ENCODE measurements at places on chromosomes 11 and 22.
A peak's percentile ranks its signal among the peaks of the same experiment; 100 is the strongest.

- DNase-seq: no peak
Measured at GRCh38 chr11:212150-213100, 4.9 kb downstream of the RIC8A start.

DNA sequence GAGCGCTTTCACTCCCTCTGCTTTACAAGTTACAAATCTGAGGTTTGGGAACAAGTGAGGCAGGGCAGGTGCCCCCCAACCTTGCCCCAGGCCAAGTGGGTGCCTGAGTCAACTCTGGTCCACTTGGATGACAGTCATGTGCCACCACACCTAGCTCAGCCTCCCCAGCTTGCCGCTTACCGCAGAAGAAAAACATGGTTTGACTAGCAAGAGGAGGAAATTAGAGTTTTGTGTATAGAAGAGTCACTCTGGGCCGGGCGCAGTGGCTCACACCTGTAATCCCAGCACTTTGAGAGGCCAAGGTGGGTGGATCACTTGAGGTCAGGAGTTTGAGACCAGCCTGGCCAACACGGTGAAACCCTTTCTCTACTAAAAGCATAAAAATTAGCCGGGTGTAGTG, 27.7 kb upstream of the CHKA start:
- DNase-seq: no peak

DNA sequence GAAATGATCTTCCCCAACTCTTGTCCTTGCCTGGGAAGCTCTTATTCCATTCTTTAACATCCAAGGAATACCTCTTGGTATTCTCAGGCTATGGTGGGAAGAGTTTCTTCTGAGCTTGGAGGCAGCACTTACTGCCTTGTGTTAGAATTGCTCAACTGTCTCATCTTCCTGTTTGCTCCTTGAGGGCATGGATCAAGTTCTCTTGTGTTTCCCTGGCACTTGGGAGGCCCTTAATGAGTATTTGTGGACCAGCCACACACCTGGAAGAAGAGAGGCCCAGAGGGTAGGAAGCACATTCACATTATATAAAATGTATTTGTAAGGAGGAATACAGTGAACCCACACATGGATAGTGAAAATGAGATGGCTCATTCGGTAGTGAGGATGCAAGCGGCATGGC, 3.4 kb upstream of the SORL1-AS1 start:
- no peak for DNase-seq

GRCh38 chr11:46243796-46244109, 33.7 kb upstream of the CREB3L1 start:
- no peak for DNase-seq

DNA sequence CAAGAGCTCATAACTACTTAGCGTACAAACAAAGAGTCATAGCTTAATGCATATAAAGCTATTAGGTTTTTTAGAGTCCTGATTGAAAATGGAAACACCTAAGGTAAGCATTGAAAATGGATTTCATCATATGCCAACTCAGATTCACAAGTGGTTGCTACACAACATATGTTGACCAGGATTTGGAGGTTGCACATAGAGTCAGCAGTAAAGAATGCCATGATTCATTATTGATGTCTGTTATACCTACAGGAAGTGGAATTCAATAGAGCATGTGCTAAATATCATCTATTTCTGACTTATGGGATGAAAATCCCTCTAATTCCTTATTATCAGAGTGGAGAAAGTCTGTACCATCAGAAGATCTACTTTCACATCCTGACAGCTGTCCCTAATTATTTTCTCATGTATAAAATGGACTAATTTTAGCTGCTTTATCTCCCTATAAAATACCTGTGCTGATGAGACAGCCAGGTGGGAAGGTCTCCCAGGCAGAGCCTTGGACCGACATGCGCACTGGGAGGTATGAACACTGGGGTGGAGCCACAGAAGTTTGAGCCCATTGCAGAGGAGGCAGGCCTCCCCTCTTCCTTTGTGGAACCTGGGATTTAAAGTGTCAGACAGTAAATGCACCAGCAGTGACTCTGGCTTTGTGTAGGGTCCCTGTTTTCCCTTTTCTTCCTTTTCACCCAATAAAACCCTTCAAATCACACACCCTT, 204.2 kb downstream of the AASDHPPT start:
- DNase-seq: no peak

GRCh38 chr11:102879801-102880200, 5.0 kb upstream of the MMP12 start:
- peak; percentile 11 for DNase-seq

DNA sequence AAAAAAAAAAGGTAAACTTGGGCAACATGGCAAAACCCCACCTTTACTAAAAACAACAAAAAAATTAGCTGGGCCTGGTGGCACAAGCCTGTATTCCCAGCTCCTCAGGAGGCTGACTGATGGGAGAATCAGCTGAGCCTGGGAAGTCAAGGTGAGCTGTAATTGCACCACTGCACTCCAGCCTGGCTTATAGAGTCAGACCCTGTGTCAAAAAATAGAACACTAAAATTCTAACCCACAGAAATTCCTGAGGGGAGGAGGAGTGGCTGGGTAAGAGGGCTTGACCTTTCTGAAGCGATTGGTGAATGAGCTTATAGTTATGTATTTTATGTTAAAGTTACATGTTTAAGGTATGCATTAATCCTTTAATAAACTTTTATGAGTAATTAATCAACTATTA, 53.3 kb downstream of the FAT3 start:
- DNase-seq: no peak

DNA sequence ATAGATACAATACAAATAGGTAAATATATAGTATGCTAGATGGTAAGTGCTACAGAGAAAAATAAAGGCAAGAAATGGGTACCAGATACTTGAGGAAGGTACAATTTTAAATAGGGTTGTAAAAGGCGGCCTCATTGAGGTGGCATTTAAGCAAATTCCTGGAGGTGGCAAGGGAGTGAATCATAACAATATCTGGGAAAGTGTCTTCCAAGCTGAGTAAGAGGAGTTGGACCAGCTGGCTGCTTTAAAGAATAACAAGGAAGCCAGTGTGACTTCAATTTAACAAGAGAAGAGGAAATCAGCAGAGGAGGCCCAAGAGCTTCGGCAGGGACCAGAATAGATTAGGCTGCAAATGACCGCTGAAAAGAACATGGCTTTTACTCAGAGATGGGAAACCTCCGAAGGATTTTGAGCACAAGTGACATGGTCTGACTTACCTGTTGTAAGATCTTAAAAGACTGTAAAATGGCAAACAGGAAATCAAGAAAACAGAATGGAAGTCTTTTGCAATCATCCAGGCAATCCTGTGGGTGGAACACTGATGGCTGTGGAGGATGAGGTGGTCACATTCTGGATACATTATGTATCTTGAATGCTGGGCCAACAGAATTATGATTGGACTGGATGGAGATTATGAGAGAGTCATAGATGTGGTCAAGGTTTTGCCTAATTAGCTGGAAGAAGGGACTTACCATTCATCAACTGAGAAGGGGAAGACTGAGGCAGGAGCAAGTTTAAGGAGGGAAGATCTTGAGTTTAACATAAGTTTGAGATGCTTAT, 77.2 kb downstream of the RDX start:
- no peak for DNase-seq

- no peak for DNase-seq
Measured at GRCh38 chr11:113338730-113339129, 24.3 kb downstream of the TTC12 start.

DNA sequence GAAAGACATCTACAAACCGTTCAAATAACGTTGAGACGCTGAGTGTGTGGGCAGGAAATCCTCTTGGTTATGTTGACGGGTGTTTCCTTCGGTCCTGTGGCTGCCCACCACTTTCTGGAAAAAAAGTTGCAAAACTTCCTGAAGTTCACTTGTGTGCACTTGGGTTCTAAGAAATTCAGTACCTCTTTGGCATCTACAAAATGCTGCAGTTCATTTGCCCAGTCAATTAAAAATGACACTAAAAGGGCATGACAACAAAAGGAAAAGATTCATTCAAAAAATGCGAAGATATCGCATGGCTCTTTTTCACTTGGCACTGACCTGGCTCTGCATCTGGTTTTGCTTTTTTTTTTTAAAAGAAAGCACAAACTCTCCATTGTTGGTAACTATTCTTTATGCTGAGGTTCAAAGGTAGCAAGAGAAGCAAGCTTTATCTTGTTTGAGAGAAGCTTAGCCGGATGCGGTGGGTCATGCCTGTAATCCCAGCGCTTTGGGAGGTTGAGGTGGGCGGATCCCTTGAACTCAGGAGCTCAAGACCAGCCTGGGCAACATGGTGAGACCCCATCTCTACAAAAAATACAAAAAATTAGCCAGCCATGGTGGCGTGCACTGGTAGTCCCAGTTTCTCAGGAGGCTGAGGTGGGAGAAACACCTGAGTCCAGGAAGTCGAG, 10.6 kb upstream of the XBP1 start:
- DNase-seq: no peak

DNA sequence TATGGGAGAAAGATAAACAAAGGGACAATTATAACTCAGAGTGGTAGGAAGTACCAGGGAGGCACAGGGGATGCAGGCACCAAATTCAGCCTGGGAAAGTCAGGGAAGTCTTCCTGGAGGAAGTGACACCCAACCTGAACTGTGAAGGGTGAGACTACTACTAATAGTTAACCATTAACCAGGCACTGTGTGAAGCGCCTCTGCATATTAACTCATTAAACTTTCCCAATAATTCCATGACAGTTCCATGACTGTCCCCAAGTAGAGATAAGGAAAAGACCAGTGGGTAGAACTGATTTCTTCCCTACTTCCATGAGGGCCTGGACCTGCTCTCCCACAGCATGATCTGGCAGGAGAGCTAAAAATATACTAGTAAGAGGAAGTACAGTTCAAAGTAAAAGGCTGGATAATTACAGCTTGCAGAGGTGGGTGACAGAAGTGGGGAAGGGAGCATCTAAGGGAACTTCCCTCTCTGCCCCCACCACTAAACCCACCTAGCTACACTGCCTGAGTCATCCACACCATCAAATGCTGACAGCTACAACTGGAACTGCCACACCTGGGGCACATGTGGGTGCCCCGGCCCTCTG, 4.7 kb upstream of the AP1B1 start:
- DNase-seq: no peak
